Stimulated activated CD8-positive, alpha-beta memory T cell treated with anti-CD3 and anti-CD28 coated beads, Interleukin-7, amount 100 ng/mL, for 1 hour (primary cell): ENCODE measurements at places on chromosomes 13 and 19.

DNA sequence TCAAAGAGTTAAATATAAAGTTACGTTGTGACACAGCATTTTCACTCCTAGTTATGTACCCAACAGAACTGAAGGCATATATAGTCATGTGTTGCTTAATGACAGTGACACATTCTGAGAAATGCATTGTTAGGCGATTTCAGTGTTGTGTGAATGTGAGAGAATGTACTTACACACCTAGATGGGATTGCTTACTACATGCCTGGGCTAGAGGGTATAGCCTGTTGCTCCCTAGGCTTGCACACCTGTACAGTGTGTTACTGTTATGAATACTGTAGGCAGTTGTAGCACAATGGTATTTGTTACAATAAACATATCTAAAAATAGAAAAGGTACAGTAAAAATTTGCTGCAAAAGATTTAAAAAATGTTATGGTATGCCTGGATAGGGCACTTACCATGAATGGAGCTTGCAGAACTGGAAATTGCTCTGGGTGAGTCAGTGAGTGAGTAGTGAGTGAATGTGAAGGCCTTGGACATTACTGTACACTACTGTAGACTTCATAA is 89.2 kb downstream of the DHRS12 start:
- no peak for DNase-seq

GRCh38 chr19:50695251-50696093 is 24.1 kb downstream of the SHANK1 start:
- DNase-seq, result no peak

DNA sequence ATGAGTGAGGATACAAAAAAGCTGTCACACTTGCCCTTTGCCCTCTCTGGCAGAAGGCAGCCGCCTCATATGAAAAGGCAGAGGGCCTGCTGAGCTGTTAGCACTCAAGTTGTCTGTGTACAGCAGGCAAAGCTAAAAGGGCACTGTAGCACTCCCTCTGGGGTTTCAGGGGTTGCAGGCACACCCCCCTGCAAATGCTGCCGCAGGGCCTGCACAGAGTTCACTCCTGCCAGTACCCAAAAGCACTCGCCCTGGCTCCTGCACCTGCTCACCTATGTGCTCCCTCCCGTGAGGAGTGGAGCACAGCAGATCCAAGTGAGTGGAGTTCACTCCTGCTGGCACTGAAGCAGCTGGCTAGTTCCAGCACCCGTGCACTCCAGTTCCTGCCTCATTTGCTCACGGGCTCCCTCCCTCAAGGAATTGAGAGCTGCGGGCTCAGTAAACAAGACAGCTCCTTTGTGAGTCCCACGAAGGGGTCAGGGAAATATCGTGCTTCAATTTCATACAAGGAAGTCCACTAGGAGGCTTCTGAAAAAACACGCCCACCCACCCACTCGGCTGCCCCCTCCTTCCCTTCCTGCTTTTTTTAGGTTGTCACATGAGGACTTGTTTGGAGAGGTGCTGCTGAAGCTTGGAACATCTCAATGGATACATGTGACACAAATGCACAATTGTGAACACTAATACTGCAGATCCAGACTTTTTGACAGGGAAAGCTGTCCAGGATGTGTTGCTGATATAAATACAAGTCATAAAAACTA is 9.9 kb upstream of the RCBTB2 start:
- no peak for DNase-seq

- DNase-seq, result no peak
These were observed 29.1 kb downstream of the NUP58 start for GRCh38 chr13:25330541-25330940.

DNA sequence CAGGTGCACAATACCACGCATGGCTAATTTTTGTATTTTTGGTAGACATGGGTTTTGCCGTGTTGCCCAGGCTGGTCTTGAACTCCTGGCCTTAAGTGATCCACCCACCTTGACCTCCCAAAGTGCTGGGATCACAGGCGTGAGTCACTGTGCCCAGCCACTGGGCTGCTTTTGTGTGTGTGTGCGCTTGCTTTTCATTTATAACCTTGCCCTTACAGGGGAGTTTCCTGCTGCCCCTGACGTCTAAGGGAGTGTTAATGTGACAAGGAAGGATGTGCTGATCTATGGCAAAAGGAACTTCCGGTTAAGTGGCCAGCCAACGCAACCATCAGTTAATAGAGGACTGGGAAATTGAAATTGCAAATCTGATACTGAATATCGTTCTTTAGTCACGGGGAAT is 57.7 kb downstream of the ING1 start:
- no peak for DNase-seq
